Smooth muscle cell of the umbilical artery (primary cell): ENCODE measurements at places on chromosomes 3 and 15. TPM values are rescaled to one million over a fixed set of nuclear protein-coding genes. Genes with fewer than 3 reads are reported as not detected.

The P2RY13 gene
- not detected in 2 replicates for total RNA-seq

The SPPL2A gene
- 62.1 and 94.4 TPM in 2 replicates for total RNA-seq

The CHRM5 gene
- total RNA-seq, result under 0.01 TPM in 1 of 2 replicates, not detected in the other

The PEX11A gene
- 5.8 and 8.0 TPM in 2 replicates for total RNA-seq

The GPR149 gene
- total RNA-seq, result not detected in 2 replicates

The SAMMSON gene
- total RNA-seq, result under 0.01 TPM in 1 of 2 replicates, not detected in the other

The RYK gene
- total RNA-seq, result 112 and 115 TPM in 2 replicates

The SRGAP3 gene
- 1.5 and 4.9 TPM in 2 replicates for total RNA-seq

The MST1 gene
- total RNA-seq, result 4.8 and 7.7 TPM in 2 replicates

The SLC24A5 gene
- not detected in 2 replicates for total RNA-seq

The CEMIP gene
- 3.9 and 4.8 TPM in 2 replicates for total RNA-seq

The CHRD gene
- total RNA-seq, result 0.55 and 0.59 TPM in 2 replicates

The RAF1 gene
- total RNA-seq, result 60.0 and 87.1 TPM in 2 replicates

The ANKUB1 gene
- total RNA-seq, result not detected in 2 replicates

The AGTR1 gene
- total RNA-seq, result 2.1 and 5.7 TPM in 2 replicates

The NCBP2 gene
- 82.3 and 101 TPM in 2 replicates for total RNA-seq
